Stimulated activated CD8-positive, alpha-beta memory T cell treated with anti-CD3 and anti-CD28 coated beads, Interleukin-4, amount 100 ng/mL, for 1 hour (primary cell): ENCODE measurements at places on chromosomes 3 and 15.

GRCh38 chr3:10772271-10773161 lies 43.5 kb upstream of the SLC6A11 start:
- no peak for DNase-seq

GRCh38 chr3:132432639-132433038 lies 15.3 kb downstream of the DNAJC13 start:
- DNase-seq, result no peak

DNA sequence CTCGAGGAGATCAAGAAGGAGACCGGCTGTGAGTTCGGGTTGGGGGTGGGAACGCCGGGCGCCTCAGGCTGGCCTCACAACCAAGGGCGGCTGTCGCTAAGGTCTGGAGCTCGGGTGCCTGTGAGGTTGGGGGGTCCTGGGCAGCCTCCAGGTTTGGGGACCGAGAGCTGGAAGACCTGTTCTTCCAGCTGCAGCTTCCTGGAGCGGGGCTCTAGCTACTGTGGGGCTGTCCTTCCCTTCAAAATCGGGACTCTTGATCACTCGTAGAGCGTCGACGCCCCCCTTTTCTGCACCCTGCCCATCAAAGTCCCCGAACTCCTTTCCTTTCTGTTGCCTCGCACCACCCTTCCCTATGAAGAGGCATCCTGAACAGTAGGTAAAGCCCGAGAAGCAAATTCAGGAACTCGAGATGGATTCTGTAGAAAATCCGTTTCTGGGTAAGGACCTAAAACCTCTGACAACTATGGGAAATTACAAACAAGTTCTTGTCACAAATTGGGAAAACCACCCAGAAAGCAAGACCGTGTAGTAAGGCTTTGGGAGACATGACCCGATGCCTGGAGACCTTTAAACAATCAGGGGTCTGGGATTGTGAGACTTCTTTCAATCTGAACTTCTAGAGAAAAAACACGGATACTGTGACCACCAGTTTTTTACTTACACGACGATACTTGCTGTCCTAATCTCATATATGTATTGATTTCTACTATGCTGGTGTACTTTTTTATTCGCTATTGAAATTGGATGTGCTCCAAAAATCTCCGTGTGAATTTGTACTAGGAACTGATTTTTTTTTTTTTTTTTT lies 556 bp downstream of the CHP1 start:
- DNase-seq, result no peak

DNA sequence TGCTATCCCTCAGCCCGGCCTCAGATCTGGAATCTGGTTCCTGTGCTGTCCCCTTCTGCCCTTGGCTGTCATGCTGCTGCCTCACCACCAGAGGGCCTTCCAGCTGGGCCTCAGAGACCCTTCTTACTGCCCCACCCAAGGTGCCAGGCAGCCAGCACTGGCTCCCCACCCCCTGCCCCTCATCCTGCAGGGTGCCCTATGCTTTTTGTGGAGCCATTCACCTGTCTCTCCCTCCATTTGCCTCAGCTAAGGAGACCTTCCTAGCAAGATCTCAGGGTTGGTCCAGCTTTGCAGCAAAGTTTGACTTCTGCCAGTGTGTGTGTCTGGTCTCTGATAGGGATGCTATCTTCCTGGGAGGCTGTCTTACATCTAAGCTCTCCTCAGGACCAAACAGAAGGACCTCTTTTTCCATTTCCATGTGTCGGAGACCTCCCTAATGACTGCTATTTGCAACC lies 1.9 kb upstream of the VWA5B2 start:
- DNase-seq, result peak; percentile 16

DNA sequence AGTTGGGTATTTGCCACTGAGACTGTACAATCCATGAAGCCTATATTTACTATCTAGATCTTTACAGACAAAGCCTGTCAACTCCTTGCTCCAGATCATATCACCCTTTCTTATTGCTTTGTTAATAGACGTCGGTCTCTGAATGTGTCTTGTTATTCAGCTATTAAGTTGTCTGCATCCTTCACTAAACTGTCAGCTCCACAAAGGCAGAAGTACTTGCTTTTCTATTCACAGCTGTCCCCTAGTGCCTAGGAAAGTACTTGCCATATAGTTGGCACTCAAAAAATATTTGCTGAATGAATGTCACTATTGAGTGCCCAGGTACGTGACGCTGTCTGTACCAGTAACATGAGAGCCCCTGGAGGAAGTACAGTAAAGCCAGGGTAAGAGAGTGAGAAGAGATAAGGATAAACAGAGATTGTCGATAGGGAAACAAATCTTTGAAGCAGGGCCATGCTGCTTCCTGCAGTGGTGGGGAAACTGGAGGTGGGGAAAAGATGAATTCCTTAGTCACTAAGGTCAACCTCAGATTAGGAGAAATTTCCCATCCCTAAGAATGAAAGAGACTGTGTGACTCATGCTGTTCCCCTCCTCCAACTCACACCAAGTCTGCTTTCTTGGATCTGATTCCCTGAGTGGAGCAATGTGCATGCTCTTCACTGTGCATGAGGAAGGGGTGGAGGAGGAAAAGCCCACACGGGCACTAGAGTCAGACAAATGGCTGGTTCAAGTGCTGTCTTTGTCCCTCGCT lies 36.3 kb downstream of the PRICKLE2 start:
- DNase-seq, result no peak

DNA sequence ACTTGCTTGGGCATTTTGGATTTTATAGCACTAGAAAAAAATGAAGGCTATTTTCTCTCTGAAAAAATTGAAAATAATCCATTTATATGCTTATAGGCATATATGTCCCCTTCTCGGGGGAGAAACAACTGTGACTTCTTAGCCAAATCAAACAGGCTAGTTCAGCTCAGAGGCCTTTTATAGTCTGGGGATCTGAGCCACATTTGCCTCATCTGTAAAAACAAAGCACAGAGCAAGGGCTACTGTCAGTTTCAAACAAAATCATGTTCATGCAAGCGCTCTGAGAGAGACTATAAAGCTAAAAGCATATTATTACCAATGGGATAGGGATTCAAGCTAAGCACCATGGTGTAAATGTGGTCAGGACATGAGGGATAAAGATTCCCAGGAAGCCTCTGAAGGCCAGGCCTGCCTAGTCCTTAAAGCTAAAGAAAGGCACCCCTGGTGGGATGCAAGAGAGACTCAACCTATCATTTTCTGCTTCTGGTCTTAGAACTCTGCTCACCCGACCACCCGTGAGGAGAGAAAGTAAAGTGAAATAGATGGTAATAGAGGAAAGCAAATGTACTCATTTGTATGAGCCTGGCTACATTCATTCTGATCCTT lies 51.0 kb upstream of the IL12A start:
- DNase-seq, result no peak

DNA sequence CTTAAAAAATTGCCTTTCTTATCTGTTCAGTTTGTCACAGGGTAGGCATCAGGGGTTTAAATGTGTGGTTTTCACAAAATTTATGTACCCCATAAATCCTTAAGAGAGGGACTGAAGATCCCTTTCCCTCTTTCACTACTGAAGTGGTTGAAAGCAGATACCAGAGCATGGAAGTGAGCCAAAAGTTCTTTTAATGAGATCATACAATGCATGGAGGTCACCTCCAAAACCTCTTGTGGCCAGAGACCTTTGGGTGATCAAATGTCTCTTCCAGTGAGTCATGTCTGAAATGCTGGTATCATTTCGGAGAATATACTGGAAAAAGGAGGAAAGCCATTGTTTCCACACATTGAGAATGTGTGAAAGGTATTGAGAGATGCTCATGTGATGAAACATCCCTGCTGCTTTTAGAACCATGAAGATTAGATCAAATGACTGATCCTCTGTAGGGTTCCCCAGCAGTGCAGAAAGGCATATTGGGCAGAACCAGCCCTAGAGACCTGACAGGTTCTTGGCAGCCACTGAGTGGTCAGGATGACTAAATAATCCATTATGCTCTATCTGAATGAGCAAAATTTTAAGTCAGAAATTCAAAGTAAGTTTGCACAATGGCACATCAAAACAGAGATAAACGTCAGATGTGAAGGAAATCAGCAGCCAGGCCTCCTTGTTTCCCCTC lies 165.8 kb upstream of the SLC2A2 start:
- no peak for DNase-seq

DNA sequence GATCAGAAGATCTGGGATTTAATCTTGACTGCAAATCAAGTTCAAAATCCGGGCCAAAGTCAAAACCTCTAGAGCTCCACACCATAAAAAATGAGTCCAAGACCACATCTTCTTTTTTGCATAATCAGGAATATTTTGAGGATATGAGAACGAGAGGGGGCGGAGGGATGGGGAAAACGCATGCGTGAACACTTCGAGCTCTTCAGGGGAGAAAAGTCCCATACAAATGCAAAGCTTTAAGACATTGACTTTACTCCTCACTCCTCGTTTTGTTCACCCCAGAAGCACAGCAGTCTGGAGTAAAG lies 68.2 kb downstream of the SUMF1 start:
- DNase-seq, result no peak

DNA sequence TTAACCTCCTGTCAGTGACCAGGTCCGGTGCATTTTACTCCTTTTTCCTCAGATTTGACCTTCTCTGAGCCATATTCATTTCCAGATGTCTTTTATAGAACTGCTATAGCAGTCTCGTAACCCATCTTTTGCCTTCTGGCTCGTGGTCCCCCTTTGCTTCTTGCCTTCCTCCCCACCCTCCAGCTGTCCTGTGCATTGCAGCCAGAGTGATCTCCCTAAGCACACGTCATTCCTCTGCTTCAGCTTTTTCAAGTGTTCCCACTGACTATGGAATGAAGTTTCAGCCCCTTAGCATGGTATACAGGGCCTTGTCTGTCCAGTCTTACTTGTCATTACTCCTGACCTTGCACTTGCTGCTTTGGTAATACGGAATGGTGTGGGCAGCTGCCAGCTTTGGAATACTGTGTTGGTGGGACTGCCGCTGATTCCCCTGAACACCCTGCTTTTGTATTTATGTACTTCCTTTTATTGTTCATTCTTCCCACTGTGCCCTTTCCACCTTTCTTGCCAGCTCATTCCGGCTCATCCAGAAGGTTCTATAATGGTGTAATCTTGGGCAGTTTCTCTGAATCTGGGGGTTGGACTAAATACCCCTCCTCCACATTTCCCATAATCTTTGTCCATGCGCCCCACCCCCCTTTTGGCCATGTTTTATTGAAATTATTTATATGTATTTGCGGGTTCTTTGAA lies 38.9 kb downstream of the SLC25A26 start:
- no peak for DNase-seq

DNA sequence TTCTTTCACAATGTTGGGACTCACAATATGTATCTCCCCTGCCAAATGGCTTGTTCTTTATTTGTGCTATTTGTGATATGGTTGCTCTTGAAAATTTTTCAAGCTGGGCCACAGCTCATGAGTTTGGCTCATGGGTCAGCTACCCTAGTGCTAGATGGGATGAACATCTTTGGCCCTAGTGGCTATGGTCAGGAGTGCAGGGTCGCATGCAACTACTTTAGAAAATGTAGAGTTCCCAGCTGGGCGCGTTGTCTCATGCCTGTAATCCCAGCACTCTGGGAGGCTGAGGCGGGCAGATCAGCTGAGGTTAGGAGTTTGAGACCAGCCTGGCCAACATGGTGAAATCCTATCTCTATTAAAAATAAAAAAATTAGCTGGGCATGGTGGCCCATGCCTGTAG lies 55.8 kb downstream of the POLR2M start:
- no peak for DNase-seq

GRCh38 chr3:171830518-171830875 lies 12.7 kb upstream of the TMEM212 start:
- DNase-seq, result no peak

- DNase-seq, result no peak
Measured at GRCh38 chr15:37638116-37638515, 296.3 kb upstream of the TMCO5A start.

DNA sequence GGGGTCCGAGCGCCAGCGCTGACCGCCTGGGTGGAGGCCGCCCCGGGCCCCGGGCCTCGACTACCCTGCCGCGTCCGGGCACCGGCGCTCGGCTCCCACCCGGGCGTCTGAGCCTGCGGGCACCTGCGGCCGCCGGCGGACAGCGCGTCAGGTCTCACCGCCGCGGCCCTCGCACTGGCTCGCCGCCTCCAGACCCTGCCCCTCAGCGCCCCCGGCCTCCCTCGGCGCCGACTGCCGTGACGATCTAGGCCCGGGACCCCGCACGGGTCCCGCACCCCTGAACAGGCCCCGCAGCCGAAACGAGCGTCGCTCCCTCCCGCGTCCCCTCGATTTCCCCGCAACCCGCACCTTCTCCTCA lies 297 bp downstream of the PRC1 start:
- DNase-seq, result no peak

- DNase-seq, result no peak
Measured at GRCh38 chr3:150132101-150132749, 161.5 kb upstream of the PFN2 start.

DNA sequence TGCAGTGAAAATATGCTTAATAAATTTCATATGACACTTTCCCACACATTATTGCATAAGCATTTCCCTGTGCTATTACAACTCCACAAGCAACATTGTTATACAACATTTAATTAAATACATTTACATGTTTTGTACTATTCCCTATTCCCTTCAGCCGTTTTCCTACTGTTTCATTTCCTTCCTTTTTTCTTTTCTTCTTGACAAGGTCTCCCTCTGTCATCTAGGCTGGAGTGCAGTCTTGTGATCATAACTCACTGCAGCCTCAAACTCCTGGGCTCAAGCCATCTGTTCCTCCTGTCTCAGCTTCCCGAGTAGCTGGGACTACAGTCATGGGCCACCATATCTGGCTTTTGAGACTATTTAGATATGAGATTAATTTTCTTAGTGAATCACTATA lies 254.7 kb downstream of the NFKBIZ start:
- DNase-seq, result no peak

DNA sequence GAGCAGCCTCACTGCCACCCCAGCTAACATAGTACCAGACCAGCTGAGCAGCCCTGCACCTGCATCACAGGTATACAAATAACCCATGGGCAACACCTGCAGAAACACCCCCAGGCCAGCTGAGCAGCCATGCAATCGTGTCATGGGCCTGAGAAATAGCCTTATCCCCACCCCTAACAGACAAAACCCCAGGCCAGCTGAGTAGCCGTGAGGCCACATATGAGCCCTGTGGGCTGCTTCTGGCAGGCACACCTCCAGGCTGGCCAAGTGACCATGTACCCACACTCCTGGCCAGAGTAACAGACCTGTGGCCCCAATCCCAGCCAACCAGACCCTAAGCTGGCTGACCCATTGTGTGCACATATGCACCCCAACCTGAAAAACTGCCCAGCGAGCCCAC lies 138.6 kb downstream of the DMXL2 start:
- DNase-seq, result no peak
